NCI-H1417 (cell line): ENCODE measurements at places on chromosomes 4 and X.

DNA sequence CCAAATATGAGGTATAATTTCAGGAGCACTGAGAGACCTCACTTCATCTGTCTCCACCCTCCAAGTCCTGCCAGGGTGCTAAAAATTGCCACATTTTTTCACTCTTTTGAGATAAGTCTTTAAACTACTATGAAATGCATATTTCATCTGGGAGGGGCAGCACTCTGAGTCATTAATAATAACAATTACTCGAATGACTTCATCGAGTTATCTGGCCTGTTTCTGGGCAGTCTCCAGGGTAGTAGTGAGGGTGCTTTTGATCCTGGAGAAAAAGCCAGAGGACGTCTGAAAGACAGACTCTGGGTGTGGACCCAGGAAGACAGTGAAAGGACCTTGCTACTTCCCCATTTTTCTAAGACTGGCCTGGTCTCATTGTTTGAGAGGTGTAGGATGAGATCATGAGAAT lies 42.3 kb upstream of the SRD5A3 start:
- DNase-seq, result no peak

- DNase-seq, result no peak
Measured at GRCh38 chr4:3285558-3286334, 7.1 kb upstream of the RGS12 start.

- DNase-seq, result no peak
Measured at GRCh38 chr4:2047781-2048581, 11.1 kb upstream of the NAT8L start.

DNA sequence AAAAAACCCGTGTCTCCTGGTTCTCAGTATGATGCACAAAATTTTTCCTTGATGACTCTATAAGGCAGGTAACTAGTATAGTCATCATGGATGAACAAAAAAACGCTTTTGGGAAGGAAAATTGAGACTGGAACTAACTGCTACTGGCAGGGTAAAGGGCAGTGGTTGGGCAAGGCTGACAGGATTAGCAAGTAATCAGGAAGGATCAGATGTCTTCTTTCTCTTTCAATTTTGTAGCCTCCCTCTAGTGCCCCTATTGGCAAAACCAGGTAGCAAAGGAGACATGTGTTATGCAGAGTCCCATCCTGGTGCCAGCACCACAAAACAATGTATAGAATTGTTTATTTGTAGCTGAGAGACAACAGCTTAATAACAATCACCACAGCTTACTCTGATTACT lies 12.8 kb upstream of the SLITRK4 start:
- DNase-seq, result no peak

- DNase-seq, result peak; percentile 59
Measured at GRCh38 chrX:107484002-107484726, 34.7 kb downstream of the FRMPD3 start.

- no peak for DNase-seq
Measured at GRCh38 chr4:102754044-102754443, 6.7 kb downstream of the MANBA start.

DNA sequence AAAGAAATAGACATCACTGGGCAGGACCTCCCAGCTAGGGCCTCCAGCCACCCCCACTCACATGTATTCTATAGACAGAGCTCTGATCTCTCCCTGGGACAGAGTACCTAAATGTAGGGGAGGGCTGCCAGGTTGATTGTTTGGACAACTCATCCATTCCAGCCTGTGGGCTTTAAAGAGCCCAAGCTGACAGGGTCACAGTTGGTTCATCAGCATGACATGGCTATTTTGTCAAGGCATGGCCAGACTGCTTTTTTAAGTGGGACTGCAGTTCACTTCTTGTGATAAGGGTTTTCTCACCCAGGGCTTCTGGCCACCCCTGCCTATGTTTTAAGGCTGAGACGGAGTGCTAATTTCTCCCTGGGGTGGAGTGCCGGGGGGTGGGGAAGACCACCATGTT lies 63.3 kb downstream of the KLHL4 start:
- no peak for DNase-seq

GRCh38 chr4:15654593-15655222 lies 449 bp downstream of the FBXL5 start:
- peak; percentile 58 for DNase-seq

DNA sequence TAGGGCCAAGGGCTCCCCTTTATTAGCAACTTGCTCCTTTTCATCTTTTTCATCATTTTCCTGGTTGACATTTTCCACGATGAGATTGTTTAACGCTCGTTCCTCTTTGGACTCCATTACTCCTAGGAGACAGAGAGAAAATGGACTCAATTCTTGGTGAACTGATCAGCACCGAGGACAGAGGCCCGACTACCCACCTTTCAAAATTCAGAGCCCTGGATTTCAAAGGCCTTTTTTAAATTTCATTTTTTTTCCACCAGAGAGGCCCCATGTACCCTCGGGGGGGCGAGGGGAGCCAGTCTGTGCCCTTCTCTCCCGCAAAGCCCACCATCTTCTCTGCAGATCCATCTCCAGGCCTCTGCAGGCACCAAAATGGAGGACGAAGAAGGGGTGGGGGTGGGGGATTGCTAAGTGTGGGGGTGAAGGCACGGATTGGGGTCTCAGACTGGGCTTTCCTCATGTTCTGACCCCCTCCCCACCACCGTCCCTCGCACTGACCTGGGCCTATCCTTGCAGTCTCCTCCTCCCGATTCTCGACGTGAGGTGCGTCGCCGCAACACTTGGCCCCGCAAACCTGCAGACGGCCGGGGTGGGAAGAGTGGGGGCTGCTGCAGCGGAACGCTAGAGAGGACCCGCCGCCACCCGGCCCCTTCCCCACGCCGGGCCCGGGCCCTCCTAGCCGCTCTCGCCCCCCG lies 783 bp downstream of the BEX2 start:
- no peak for DNase-seq

- DNase-seq, result peak; percentile 42
Measured at GRCh38 chr4:109728385-109728784, 1.5 kb downstream of the PLA2G12A start.

DNA sequence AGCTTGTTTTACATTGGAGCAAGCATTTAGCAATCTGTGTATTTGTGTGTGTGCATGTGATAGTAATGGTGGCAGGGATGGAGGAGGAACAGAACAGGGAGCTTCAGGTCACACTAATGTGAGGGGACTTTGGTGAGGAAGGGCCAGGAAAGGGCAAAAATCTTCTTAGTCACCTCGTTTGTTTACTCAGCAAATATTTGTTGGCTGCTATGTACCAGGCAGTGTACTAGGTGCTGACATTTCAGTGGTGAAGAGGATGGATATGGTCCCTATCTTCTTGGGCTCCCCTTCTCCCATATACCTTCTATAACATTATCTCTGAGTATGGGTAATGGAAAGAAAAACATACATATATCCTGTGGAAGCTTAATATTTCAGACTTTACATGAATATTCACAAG lies 48.5 kb upstream of the HDAC8 start:
- DNase-seq, result no peak

- no peak for DNase-seq
Measured at GRCh38 chr4:37464373-37465128, 220.0 kb downstream of the NWD2 start.

DNA sequence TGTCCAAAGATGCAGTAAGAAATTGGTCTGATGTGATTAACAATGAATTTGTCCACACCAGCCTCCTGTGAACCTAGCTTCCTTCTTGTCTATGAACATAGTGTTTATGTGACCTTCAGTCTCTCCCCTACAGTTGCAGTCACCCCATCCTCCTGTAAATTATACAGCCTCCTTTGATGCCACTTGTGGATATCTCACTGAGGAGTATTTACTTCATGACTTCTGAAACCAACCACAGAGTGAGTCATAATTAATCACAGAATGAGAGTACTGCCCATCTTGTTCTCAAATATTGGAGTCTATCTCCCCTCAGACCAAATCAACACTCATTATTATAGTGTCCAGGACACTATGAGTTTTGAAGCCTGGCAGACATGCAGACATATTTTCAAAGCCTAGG lies 27.3 kb upstream of the XAGE2 start:
- DNase-seq, result no peak

- no peak for DNase-seq
Measured at GRCh38 chrX:19097553-19098283, 24.6 kb downstream of the ADGRG2 start.

DNA sequence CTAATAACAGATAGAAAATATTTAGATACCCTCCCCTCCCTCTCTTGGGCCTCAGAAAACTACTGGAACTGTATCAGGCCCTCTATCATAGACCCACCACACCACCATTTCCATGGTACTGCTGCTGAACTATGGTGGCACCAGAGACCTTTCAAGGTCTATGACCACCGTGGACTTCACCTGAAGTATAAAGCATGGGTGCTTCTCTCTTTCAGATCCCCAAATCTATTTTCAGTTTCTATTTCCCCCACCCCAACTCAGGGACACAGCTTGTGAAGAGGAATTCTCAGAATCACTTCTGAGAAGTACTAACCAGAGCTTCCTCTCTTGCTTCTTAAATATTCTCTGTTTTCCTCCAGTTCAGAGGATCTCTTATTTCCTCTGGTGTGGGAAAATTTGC lies 840.8 kb upstream of the HTR2C start:
- DNase-seq, result no peak

- DNase-seq, result no peak
Measured at GRCh38 chrX:9557091-9557490, 92.2 kb downstream of the TBL1X start.

DNA sequence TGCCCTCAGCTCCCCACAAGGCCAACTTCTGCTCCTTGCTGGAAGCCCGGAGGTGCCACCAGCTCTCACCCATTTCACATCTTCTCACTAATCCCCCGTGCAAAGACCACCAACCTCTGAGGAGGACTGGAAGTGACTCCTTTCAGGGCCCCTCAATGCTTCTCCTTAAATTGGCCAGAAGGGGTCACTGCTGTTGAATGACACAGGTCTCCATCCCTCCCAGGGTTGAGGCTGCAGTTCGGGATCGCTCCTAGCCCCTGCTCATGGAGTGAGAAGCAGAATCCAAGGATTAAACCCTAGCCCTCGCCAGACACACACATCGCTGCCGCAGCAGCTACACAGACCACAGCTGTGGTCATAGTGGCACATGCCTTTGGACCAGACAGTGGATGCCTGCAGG lies 279.5 kb upstream of the TAPT1 start:
- no peak for DNase-seq

- DNase-seq, result no peak
Measured at GRCh38 chrX:118975831-118976598, 1.6 kb downstream of the LONRF3 start.

DNA sequence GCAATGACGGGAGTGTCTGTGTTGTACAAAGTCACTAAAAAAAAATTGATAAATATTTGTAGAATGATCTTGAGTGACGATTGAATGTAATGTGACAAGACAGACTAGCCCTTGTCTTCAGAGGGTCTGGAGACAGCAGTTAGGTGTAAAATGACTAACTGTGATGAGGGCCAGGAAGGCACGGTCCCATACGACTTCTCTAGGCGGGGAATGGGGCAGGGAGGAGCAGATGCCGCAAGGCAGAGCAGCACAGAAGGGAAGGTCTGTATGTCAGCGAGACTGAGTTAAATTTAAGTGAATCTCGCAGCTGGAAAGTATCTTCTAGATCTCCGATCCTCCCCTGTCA lies 405 bp downstream of the CENPE start:
- no peak for DNase-seq

DNA sequence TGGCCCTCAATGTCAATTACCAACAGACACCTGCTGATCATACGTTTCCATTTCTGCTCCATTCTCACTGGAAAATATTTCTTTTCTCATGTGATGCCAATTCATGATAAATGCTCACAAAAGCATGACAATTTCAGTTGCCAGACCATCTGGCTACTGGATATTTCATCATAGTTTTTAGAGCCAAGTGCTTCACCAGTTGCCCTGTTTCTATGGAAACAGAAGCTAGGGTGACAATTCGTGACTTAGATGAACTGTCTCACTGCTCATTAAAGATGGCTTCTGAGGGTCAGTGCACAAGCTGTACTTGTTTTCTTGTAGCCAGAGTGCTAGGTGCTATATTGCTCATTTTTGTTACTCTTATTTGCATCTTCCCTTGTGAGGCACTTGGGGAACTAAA lies 184.9 kb downstream of the COMMD8 start:
- peak; percentile 74 for DNase-seq

GRCh38 chrX:103503163-103503852 lies 16.0 kb downstream of the RAB40A start:
- no peak for DNase-seq

DNA sequence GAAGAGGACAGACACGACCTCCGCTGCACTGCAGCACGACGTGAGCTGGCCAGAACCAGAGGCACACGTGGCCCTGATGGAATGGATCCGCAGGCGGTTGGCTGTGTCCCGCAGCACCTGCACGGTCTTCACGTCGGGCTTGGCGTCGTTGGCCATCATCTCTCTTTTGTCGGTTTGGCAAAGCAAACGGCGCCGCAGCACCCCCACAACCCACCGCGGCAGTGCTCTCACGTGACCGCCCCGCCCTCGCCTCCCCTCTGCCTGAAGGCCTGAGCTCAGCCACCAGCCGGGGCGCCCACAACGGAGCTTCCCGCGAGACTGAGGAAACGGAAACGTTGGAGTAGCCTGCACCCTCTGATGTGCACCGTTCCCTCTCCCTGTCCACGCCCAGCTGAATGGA lies at the start of gene TKTL2:
Gene TKTL2, minus strand, starts transcription at position 179 of the 400 bp plus-strand sequence. Its CDS starts 20 bp downstream, at position 159.
- no peak for DNase-seq

DNA sequence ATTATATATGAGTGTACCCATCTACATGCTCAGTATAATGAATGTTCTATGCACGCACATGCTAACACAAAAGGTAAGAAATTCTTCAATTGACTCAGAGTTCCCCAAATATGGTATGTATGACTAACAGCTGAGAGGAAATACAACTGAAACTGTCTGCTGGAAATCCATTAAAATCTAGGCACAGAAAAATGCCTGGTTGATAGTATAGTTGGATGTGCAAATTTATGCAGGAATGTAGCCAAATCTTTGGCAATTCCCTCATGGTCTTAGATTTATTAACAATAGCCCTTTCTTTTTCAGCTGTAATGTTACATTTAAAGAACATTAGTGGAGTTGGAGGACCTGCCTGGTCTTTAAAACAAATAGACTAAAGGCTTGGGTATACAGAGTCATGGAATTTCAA lies 5.5 kb downstream of the CAMK2D start:
- no peak for DNase-seq

DNA sequence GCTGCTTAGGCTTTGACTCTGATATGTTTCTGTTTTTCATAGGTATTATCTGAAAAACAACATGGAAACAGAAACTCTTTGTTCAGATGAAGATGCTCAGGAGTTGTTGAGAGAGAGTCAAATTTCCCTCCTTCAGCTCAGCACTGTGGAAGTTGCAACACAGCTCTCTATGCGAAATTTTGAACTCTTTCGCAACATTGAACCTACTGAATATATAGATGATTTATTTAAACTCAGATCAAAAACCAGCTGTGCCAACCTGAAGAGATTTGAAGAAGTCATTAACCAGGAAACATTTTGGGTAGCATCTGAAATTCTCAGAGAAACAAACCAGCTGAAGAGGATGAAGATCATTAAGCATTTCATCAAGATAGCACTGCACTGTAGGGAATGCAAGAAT lies 238.6 kb downstream of the RAPGEF2 start:
- DNase-seq, result no peak

DNA sequence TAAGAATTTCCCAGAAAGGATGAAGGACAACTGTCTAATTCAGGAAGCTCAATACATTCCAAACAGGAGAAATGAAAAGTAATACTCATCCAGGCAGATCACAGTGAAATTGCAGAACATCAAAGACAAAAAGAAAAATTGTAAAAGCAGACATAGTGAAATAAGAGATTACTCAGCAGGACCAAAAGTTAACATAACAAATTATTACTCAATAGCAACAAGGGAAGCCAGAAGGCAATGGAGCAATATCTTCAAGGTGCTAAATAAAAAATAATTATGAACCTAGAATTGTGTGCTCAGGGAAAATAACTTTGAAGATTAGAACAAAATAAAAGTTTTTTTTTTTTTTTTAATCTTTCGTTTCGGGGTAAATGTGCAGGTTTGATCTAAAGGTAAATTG lies 30.5 kb upstream of the ENPP6 start:
- no peak for DNase-seq
